Osteocyte (in vitro differentiated cells): ENCODE measurements at places on chromosomes 2 and 18. TPM values are rescaled to one million over a fixed set of nuclear protein-coding genes. Genes with fewer than 3 reads are reported as not detected.

- H3K4me3 ChIP-seq = no peak overlapping the region
- DNase-seq = no peak
- H3K4me1 ChIP-seq = peaks cover 2% of the 10 kb centered on the region
- H3K27me3 ChIP-seq = no peaks in the 10 kb centered on the region
Measured at GRCh38 chr2:155947069-155947468, 385.5 kb downstream of the NR4A2 start.

DNA sequence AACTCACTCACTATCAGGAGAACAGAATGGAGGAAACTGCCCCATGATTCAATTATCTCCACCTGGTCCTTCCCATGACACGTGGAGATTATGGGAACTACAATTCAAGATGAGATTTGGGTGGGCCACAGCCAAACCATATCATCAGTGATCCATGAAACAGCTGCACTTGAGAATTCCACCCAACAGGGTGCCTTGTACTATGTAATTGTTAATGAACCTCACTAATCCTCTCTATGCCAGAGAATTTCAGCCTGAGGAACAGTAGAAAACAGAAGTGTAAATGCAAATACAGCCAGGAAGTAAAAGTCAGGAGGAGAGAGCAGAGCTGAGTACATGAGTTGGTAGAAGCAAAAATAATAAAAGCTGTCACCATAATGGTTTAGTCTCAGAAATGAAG, 261.4 kb downstream of the EPHA4 start:
- no peak for DNase-seq
- H3K27ac ChIP-seq = no peak overlapping the region
- H3K4me1 ChIP-seq = no peaks in the 10 kb centered on the region

DNA sequence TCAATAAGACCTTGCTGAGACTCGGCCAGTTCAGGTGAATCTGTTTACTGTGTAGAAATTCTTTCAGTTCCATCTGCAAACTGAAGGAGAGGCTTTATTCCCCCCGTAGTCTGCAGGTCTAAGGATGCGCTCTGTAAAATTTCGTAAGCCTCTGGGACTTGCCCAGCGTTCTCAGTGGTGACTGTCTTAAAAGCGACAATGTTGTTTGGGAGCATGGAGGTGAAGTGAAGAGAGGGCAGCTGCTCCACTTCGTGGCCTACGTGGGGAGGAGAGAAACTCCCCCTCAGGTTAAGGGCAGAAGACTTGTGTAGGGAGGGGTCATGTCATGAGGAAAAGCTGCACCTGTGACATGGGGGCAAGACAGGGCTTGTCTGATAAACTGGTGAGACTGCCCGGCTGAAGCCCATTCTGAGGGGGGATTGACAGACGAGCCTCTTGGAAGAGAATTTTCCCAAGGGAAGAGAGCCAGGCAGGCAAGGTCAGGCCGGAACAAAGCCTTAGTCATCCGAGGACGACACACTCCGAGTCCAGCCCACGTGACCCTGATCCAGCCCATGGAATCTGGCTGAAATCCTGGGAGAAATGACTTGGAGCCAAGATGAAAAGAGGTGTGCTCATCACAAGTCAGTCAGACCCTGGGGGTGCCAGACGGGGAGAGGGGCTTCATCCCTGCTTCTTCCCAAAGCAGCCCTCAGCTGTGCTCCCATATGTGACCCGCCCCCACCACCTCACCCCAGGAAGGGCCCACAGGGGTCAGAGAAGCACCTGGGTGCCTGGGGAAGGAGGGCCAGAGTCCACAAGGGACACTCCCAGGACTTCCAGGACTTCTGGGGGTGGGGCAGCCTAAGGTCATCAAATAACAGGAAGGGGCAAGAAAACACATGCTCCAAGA, 88.5 kb upstream of the SH3BP4 start:
- H3K27ac ChIP-seq = no peak overlapping the region
- DNase-seq = no peak
- peaks cover 28% of the 10 kb centered on the region for H3K4me1 ChIP-seq
- H3K4me3 ChIP-seq = no peak overlapping the region
- H3K36me3 ChIP-seq = no peaks in the 10 kb centered on the region

The MROH2A gene
- not detected in 2 replicates for total RNA-seq

The PFN4 gene
- total RNA-seq = 1.4 and 1.9 TPM in 2 replicates

The STON1 gene
- 37.5 and 38.0 TPM in 2 replicates for total RNA-seq
